ENCODE measurements at places on chromosomes 6 and 20. TPM values are rescaled to one million over a fixed set of nuclear protein-coding genes. Genes with fewer than 3 reads are reported as not detected.

- peak; percentile 91 for DNase-seq
Measured at GRCh38 chr6:93779086-93779841, 359.9 kb upstream of the EPHA7 start.

DNA sequence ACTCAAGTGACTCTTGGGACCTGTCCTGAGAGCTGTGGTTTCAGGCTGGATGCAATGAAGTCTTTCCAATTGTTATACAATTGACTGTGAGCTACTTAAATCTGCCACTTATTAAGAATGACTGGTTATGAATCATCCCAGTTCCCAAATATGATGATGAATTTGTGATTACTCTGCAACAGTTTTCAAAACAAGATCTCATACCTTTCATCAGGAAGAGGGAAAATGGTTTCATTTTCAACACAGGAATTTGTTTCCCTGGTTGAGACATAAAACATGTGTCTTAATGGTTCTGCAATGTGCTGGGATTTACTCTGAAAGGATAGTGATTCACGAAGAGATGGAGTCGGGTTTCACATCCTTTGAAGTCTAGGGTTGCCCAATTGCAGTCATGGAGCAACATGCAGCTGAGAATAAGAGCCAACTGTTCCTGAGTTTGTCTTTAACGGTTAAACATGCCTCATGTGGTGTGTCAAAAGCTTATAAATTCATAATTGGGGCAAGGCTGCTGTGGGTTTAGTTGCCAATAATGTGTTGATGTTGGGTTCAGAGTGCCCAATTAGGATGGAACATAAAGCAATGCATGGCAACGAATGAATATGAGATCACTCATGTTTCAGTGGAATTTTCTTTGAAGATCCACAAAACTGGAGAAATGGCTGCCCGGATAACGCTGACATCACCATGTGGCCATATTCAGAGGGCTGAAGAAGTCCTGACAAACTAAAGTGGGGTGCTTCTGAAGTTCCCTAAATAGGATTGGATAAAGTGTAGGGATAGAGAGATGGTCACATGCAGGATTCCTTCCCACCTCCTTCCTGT, 41.0 kb downstream of the CYP24A1 start:
- peak; percentile 97 for DNase-seq

DNA sequence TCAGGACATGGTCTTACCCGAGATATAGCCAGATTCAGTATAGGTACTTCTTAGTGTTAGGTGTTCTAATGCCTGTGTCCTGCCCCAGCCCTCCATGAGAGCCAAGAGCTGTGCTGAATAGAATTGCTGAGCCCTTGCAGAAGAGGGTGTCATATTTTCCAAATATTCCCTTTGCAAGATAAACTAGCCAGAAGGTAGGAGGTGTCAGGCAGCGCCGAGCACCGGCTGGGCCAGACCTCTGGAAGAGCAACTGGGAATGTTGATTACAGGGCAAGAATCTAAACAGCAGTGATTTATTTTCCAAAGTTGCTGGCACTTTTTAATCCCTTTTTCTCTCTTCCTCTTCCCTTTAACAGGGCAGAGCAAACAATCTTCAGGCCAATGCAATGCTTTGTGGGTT, 37.1 kb upstream of the EZR start:
- no peak for DNase-seq

DNA sequence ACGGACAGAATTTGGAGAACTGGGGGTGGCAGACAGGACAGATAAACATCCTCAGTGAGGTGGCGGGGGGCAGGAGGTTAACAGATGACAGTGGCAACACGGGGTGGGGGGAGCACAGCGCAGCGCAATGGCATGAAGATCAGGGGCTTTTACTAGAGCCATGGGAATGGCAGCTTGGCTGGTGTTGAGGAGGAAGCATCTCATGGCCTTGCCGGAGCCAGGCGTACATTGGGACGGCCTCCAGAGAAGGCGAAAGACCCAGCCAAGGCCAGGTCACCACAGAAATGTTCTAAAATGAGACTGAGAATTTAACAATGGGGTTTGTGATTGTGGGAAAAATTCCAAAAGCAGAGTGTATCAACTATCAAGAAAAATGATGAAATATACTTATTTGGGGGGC, 173.0 kb downstream of the PRKN start:
- no peak for DNase-seq

The TBX18 gene
- 43.6 TPM for total RNA-seq

- no peak for DNase-seq
Measured at GRCh38 chr6:31239854-31240253, 32.0 kb downstream of the HLA-C start.

DNA sequence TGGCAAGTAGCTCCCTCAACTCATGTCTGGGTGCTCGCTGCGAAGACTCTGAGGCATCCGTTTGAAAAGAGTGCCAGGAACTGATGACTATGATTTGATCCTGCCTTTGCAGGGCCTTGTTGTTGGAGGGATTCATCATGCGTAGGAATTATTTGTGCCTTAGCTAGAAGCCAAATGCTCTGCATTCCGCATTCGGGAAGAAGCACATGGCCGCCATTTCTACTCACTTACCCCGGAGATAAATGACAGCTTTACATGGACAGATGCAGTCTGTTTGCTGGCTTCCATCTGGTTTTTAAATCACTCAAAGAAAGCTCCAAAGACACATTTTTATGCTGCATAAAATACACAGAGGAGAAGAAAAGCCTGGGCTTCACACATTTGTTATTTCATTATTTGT, 363.3 kb upstream of the CDH4 start:
- DNase-seq = peak; percentile 2

GRCh38 chr20:61234224-61234890, 17.7 kb upstream of the CDH4 start:
- no peak for DNase-seq

The LGSN gene
- total RNA-seq = 4.1 TPM

DNA sequence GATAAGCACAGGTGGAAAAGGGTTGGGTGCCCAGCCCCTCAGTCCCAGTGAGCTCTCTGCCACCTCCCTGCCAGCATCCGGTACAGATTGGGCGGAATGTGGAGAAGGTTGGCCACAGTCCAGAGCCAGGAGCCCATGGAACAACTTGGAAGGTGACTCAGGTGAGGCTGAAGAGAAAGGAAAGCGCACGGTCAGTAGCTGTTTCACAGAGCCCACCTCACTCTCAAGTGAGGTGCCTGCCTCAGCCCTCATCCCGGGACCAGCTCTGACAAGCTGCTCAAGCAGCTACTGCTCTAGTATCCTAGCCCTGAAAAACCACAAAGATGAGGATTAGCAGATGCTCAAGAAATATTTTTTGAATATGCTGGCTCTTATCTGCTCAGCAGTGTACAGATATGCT, 1.1 kb upstream of the MMP24OS start:
- no peak for DNase-seq

The ELOVL2 gene
- 29.4 TPM for total RNA-seq

DNA sequence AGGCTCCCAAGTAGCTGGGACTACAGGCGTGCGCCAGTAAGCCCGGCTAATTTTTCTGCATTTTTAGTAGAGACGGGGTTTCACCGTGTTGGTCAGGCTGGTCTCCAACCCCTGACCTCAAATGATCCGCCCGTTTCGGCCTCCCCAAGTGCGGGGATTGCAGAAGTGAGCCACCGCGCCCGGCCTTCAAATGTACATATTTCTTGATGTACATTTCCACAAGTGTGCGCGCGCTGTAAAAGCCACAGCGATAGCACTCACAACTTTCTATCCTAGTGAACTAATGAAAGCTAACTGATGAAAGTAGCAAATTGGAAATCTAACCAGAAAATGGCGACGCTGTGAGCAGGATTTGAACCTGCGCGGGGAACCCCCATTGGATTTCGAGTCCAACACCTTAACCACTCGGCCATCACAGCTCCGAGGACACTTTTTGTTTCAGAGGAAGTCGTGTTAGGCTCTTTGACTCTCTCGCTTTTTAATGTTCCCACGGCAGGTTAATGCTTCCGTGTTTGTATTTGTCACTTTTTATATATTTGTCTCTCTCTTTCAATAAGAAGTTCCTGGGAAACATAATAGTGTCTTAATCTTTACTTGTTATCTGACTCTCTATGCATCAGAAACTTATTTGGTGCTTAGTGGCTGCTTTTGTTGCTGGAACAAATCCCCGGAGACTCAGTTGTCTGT, 199.4 kb upstream of the ZNF184 start:
- DNase-seq = no peak

The ERVFRD-1 gene
- 0.48 TPM for total RNA-seq

The CPXM1 gene
- total RNA-seq = 18.1 TPM

DNA sequence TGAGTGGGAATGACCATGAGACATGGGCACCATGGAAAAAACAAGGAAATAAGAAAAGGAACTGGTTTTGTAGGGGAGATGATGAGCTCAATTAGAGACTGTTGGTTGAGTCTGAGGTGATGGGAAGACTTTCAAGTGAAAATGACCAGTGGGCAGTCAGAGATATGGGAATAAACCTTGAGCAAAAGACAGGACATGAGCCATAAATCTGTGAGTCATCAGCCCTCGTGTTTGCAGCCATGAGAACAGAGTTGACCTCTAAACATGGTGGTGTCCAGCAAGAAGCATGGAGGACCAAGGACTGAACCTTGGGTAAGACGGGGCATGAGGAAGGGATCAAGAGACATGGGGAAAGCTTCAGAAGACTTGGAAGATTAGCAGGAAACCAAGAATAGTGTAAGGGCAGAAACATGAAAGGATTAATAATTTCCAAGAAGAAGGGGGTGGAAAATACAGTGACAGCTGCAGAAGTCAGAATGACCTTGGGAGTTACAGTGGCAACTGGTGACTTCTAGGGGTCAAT, 280.6 kb upstream of the PRDM1 start:
- no peak for DNase-seq

GRCh38 chr6:134175532-134176263, 123.3 kb upstream of the SLC2A12 start:
- peak; percentile 73 for DNase-seq

The TREM1 gene
- total RNA-seq = 1.7 TPM

The NOX3 gene
- total RNA-seq = not detected

The GHRH gene
- total RNA-seq = not detected

- no peak for DNase-seq
Measured at GRCh38 chr20:1297486-1297885, 31.4 kb downstream of the SNPH start.

Measured in umbilical cord (tissue), 2 donors.